ENCODE measurements at places on chromosomes 2 and 18. TPM values are rescaled to one million over a fixed set of nuclear protein-coding genes. Genes with fewer than 3 reads are reported as not detected.

DNA sequence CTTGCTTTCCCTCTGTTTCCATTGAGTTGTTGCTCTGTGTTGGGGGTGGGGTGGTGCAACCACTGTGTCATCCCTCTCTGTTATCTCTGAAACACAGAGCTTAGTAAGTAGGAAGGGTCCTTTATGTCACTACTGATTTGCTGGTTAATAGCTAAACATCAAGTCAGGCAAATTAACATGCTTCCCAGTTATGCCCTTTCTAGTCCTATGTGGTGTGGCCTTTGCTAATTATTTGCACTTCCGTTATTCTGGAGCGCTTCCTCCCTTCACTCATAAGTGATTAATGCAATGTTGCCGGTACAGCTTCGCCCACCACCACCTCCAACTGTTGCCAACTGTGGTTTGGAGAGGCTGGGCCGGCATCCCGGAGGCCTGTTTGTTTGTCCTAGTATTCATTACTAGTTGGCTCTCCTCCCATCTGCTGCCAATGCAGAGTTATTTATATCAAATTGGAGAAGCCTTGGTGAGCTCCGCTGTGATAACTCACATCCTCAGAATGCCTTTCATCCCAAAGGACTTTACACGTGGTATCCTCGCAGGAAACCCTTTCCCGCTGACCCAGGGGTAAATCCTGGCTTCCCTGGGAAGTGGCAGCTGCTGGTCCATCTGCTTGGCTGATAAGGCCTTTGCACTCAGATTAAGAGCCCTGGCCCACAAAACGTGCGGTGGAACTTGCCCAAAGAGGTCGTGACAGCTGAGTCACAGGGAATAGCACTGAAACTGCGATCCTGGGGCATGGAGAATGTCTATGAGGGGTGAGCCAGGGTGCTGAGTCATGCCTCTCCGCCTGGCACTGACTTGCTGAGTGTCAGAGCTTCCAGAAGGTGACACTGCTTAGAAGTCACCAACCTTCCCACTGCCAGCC is 72.0 kb upstream of the ZCCHC2 start:
- DNase-seq: peak; percentile 86

GRCh38 chr18:26406854-26407517 is 141.4 kb downstream of the KCTD1 start:
- no peak for DNase-seq

GRCh38 chr2:240139011-240139441 is 1.4 kb downstream of the OTOS start:
- DNase-seq: no peak

The ANKRD30B gene
- not detected for total RNA-seq

The ITGAV gene
- 152 TPM for total RNA-seq

GRCh38 chr2:58107803-58108710 is 61.5 kb downstream of the VRK2 start:
- no peak for DNase-seq

The UGT1A3 gene
- not detected for total RNA-seq

The ST8SIA3 gene
- not detected for total RNA-seq

GRCh38 chr2:105769504-105769903 is 24.8 kb downstream of the NCK2 start:
- no peak for DNase-seq

GRCh38 chr2:177275040-177275742 is 10.7 kb upstream of the NFE2L2 start:
- no peak for DNase-seq

GRCh38 chr2:150866431-150866830 is 379.0 kb upstream of the RND3 start:
- DNase-seq: no peak

The DSC3 gene
- total RNA-seq: 5.1 TPM

- DNase-seq: peak; percentile 75
Measured at GRCh38 chr2:25294573-25295462, 46.9 kb downstream of the DNMT3A start.

The RGPD3 gene
- 0.43 TPM for total RNA-seq

The GCA gene
- 14.3 TPM for total RNA-seq

GRCh38 chr2:231709636-231709980 is 1.3 kb downstream of the PTMA start:
- peak; percentile 77 for DNase-seq

The GAL3ST2 gene
- total RNA-seq: 1.1 TPM

DNA sequence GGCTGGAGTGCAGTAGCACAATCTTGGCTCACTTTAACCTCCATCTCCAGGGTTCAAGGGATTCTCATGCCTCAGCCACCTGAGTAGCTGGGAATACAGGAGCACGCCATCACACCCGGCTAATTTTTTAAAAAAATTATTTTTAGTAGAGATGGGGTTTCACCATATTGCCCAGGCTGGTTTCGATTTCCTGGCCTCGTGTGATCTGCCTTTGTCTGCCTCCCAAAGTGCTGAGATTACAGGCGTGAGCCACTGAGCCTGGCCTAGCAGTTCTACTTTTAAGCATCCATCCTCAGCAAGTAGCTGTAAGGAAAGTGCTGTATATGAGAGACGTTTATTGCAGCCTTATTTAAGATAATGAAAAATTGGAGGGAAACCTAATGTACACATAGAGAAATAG is 79.7 kb downstream of the ZDBF2 start:
- no peak for DNase-seq

GRCh38 chr2:237896507-237896892 is 37.1 kb downstream of the RAMP1 start:
- DNase-seq: no peak

The CHN1 gene
- 9.3 TPM for total RNA-seq

DNA sequence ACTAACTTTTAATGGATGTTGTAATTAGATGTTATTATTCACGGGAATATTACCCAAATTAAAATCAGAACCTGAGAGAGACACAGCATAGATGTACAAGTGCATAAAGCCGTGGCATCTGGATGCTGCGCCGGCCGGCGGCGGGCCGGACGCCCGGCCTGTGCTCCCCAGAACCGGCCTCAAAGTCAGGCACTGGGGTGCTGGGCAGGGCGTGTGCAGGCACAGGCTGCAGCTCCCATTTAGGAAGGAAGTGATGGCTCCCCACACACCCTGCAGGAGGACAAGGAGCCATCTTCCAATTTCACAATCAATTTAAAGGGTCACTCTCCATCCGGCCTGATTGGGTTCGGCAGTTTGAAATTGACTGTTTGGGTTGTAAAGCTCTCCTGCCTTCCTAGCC is 367.7 kb upstream of the SALL3 start:
- no peak for DNase-seq

The CROCC2 gene
- not detected for total RNA-seq

The RAB6D gene
- not detected for total RNA-seq

The METAP1D gene
- 2.3 TPM for total RNA-seq

The NGEF gene
- total RNA-seq: 4.8 TPM

DNA sequence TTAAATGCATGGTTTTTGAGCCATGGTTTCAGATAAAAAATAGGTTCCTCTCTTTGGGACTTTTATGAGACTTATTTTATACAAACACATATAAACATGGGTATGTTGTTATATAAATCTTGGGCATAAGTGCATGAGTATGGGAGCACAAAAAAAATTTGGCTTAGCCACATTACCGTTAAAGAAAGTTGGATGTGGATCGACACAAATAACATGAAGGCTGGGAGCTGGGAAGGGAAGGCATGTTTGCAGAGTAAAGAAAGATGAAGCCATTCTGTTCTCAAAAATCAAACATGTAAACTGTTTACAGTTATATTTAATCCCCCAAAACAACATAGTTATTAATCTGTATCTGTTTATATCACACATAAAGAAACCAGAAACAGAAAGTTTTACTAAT is 313.8 kb downstream of the NRXN1 start:
- no peak for DNase-seq

- no peak for DNase-seq
Measured at GRCh38 chr2:83233781-83234180, 1225.3 kb downstream of the SUCLG1 start.

GRCh38 chr2:95530734-95531133 is 46.2 kb upstream of the TRIM43B start:
- DNase-seq: no peak

The FKBP1B gene
- total RNA-seq: 5.0 TPM

DNA sequence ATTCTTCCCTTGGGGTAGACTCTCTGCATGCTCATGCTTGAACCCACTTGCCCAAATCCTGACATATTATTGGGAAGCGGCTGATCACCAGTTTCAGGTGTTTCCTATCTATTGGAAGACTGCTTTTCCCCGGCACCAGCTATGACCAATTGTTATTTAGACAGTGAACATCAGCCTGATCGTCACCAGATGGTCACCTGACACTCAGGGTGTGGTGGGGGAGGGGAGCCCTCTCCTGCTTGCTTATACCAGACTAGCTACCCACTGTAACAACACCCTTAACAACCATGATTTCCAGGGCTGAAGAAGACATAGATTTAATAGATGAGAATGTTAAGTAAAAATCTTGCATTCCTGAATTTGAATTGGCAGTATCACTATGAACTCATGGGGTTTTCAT is 44.3 kb downstream of the RBM43 start:
- no peak for DNase-seq

DNA sequence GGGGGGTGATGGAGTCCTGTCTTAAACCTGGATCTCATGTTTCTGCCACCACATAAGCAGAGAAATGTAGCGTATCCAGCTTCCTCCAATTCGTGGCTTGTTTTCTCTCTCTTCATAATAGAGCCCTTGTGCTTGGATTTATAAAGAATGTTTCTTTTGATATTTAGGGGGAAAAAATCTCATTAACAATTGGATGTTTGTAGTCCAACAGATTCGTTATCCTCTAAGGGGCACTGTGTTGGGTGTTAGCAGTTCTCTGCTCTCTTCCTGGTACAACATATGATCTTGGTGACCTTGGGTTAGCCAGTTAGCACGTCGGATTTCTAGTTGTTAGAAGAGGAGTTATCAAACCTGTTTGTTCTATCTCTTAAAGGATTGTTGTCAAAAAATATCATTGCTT is 127.8 kb downstream of the FMNL2 start:
- no peak for DNase-seq

DNA sequence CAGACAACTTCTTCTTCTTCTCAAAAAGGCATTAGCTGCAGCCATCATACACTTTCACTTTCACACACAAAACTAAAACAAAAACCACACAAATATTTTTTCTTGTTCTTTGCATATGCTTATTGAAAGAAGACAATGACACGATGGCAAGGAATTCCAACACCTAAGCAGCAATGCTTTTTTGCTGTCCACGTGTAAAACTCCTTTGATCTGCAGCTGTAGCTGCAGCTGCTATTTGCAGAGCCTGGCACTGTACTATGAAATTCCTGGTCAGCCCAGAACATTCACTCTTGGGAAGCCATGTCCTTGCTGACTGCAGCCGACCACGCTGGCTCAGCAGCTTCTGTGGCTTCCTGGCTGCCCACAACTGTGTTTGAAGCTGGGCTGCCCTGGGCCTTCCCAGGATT is 316.2 kb downstream of the CDH2 start:
- DNase-seq: no peak

The MAB21L4 gene
- not detected for total RNA-seq

- no peak for DNase-seq
Measured at GRCh38 chr2:219681694-219682300, 54.4 kb downstream of the SLC4A3 start.

DNA sequence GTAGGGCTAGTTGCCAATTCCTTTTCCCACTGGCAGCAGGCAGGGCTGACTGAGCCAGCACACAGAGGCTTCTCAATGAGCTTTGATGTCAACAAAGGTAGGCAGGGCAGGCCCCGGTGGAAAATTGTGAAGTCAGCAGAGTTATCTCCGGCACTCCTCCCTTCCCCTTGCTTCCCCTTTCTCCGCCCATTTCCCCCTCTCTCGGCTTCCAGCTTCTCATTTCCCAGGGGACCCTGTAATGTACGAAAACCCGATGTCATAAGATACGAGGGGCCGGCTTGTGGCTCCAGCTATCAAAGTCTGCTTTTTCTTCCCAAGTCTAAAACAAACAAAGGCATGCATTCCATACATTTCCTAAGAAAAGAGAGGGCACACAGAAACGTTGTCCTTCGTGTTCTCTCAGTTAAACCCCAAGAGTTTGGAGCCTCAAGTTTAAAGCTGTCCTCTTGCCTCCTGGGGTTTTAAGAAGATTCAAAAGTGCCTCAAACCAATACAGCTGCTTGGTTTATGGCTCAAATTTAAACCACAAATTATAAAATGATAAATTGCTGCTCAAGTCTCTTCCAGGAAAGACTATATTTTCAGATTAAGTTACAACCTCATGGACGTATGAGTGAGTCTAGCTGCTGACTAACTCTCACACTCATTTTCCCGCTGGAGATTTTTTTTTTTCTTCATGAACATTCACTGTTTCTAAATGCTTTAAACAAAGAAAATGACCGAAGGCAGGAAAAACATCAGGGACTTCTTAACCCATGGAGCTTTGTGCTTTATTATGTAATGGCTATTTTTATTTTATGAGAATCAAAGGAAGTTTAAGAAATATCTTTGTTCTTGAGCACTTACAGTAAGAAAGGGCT is 27.2 kb upstream of the EML4 start:
- DNase-seq: peak; percentile 72

The ZNF396 gene
- total RNA-seq: 0.94 TPM
